Liver (tissue), 10 donors: ENCODE measurements at places on chromosomes 2 and 18. TPM values are rescaled to one million over a fixed set of nuclear protein-coding genes. Genes with fewer than 3 reads are reported as not detected.

Gene AFF3
- total RNA-seq = 5.3 TPM

DNA sequence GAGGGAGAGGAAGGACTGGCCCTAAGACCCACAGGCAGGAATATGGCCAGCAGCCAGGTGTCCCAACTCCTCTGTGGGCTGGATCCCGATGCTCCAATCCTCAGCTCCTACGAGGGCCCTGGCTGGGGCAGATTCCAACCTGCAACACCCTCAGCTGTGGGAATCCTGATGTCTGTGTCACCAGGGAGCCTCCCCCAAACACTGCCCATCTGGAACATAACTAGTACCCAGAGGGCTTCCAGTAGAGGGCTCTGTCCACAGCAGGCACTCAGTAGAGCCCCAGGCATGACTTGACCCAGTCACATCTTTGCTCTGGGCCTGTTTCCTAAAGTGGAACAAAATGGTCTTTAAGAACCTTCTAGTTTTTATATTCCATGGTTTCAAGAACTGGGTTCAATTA lies 20.6 kb upstream of the LOXHD1 start:
- no peak for DNase-seq
- H3K4me3 ChIP-seq = no peak overlapping the region
- no peaks in the 10 kb centered on the region for H3K4me1 ChIP-seq
- H3K27me3 ChIP-seq = no peaks in the 10 kb centered on the region

DNA sequence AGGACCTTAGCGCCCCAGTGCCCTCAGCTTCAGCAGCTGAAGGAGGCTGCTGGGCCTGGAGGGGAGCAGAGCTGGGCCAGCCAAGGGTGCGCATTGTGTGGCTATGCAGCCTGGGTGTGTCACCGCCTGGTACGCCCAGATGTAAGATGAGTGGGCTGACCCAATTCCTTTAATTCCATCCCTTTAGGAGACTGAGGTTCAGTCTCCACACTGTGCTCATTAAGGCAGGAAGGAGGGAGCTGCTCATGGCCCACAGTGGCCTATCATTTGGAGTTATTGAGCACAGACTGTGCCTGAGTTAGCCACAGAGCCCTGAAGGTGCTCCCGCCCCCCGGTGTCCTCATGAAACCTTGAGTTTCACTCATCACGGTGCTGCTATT lies 194.1 kb upstream of the GLI2 start:
- no peaks in the 10 kb centered on the region for H3K27me3 ChIP-seq
- no peak for DNase-seq
- peaks cover 36% of the 10 kb centered on the region for H3K4me1 ChIP-seq
- H3K4me3 ChIP-seq = no peak overlapping the region

DNA sequence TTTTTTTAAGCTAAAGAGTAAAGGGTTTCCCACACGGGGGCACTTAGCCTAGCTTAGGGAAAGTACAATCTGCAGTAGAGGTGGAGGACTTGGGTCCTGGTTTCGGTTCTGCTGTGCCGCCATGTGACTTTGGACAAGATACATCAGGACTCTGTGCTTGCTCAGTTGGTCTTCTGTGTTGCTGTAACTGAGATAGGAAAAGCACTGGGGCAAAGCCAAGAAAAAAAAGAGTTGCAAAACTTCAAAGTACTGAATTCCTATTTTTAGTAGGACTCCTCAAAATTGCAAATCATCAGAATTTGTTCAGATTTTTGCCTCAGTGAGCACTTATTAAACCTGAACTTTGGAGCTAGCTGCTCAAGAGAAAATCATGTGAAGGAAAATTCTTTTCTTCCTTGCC lies 96.3 kb upstream of the STON1 start:
- peaks cover 18% of the 10 kb centered on the region for H3K4me1 ChIP-seq
- H3K4me3 ChIP-seq = peak overlapping the region; percentile 39
- H3K36me3 ChIP-seq = no peaks in the 10 kb centered on the region
- DNase-seq = no peak
- H3K27ac ChIP-seq = peak overlapping the region; percentile 65

DNA sequence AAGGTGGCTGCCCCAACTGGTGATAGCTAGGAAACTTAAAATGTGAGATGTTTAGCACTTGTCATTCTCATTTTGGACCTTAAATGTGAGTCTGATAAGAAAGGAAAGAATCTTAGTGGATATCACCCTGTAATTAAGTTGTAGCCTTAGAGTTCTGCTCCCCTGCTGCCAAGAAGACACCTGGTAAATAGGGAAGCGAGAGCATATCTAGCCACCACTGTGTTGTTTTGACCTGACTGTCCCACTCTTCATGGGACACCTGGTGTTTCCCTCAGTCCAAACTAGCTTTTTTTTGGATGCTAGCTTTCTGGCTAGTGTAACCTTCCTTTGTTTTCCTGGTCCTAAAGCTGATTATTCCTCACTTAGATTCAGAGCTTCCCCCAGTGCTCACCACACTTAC lies 357.6 kb downstream of the RAD51AP2 start:
- no peak overlapping the region for H3K27ac ChIP-seq
- H3K4me3 ChIP-seq = no peak overlapping the region
- H3K4me1 ChIP-seq = no peaks in the 10 kb centered on the region
- H3K27me3 ChIP-seq = no peaks in the 10 kb centered on the region
